Hematopoietic multipotent progenitor cell treated with erythropoietin and hydrocortisone succinate and interleukin-3 and kit ligand, for 8 days (in vitro differentiated cells): ENCODE measurements at places on chromosomes 7 and 10.

DNA sequence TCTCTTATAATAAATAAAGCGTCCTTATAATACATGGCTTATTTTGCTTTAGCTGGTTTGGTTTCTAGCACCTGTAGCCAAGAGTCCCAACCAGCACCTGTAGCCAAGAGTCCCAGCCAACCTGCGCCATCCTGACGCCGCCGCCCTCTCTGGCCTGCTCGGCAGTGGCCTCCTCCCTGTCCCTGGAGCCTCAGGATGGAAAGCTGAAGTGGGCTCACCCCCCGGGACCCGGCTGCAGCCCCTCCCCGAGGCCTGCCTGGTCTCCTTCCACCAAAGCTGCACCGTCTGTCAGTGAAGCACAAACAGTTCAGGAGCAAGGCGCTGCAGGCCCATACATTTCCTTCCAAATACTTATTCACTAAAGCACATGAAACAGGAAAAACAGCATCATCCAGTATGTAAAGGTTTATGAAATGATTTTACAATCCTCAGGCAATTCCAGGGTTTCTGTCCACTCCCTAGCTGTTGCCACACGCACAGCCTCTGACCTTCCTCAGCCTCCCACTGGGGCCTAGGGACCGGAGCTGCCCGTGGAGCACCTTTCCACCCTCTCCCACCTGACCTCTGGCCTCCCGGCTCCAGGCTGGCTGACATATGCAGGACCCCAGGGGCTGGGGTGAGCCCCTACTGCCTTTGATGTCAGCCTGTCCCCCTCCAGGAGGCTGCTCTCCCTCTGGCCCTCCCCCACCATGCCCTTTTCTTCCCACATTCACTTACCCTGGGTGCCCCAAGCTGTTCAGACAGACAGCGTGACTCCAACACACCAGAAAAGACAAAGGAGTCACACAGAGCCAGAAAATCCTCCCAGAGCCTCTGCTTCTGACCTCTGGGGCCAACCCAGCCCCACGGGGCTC, 149.6 kb upstream of the PPP2R2D start:
- DNase-seq: no peak

GRCh38 chr10:130931256-130931655, 380.3 kb downstream of the TCERG1L start:
- DNase-seq: no peak

DNA sequence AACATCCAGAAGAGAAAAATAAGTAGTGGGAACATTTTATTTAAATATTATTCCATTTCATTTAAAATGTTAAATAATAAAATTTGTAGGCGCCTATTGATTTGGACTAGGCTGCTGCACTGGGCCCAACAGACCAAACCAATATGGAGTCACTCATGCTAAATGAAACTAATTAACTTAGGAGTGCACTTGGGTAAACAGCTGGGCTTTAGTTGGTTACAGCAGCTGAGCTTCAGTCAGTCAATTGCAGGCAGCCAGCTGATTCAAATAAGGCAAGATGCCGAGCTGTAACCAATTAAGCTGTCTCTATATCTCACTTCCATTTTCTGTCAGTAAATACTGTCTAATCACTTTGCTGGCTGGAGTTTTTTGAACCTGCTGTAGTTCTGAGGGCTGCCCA, 102.1 kb upstream of the WDR11 start:
- no peak for DNase-seq

DNA sequence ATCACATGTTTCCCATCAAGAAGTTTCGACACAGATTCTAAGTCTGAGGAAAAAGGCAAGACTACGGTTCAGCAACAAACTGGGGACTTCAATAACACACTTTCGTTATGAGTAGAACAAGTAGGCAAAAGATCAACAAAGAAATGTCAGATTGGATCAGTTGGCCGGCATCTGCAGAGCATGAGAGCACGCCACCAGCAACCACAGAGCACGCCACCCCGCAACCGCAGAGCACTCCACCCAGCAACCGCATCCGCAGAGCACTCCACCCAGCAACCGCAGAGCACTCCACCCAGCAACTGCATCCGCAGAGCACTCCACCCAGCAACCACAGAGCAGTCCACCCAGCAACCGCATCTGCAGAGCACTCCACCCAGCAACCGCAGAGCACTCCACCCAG, 89.7 kb upstream of the FAM20C start:
- DNase-seq: no peak

DNA sequence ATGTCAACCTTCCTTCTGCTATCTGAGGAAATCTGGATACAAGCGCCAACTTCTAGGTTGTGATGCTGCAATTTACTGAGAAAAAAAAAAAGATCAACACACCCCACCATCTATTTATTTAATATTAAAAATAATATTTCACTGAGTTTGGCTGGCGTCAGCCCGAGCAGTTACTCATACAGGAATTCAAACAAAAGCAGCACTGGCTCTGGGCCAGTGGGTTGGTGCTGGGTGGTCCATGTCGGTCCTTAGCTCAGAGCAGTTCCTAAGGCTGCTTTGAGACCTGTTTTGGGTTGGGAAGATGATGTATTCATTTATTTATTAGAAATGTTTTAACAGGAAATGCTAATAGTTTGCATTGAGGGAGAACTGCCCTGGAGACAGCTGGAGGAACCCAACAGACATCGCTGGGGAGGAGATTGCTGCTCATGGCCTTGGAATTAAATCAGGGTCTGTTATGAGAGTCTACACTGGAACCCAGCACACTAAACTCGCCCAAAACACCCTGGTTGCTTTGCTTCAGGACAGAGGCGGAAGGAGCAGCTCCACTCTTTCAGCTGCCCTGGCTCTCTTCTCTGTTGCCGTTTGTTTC, 36.3 kb upstream of the GOT1 start:
- DNase-seq: no peak

DNA sequence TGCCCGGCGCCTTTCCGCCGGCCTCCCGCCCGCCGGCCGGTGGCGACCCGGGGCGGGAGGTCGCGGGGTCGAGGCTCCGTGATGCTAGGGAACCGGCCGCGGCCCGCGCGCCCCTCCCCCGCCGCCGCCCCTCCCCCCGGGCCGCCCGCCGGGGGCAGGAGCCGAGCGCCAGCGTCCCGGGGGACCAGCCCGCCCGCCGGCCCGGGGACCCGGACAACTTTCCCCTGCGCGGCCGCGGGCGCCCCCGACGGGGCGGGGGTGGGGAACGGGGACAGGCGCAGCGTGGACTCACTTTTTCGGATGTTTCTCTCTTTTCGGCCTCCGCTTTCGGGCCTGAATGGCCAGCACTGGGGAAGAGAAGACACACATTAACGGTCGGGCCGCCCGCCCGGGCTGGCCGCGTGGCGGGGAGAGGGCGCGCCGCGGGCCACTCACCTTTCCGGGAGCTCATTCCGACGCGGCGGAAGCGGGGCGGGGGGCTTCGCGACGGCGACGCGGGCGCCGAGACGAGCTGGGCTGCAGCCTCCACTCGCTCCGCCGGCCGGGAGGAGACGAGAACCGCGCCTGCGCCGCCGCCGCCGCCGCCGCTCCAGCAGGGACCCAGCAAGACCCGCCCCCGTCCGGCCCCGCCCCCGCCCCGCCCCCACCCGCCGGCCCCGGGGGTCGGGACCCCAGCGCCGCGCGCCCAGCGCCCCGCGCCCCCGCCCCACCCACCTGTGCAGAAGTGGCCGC, at the start of gene SRPK2:
Gene SRPK2 (minus strand): TSS at position 566 of the 732 bp plus-strand sequence.
- peak; percentile 65 for DNase-seq

DNA sequence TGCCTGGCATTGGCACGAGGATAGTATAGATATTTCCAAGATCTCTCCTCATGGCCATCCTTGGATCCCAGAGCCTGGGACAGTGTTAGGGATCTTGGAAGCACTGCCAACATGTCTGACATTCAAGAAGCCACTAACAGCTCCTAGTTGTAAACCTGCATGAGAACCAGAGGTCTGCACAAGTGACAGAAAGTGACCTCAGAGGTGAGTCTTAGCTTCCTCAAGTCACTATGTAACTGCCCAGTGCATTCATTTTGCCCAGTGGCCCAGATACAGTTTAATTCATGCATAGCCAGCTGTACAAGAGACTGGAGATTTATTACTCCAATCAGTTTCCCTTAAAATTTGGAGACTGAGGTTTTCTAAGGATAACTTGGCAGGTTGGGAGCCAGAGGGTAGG, 16.7 kb downstream of the SUGCT start:
- DNase-seq: no peak

GRCh38 chr10:24756283-24756682, 32.6 kb upstream of the ARHGAP21 start:
- DNase-seq: no peak

DNA sequence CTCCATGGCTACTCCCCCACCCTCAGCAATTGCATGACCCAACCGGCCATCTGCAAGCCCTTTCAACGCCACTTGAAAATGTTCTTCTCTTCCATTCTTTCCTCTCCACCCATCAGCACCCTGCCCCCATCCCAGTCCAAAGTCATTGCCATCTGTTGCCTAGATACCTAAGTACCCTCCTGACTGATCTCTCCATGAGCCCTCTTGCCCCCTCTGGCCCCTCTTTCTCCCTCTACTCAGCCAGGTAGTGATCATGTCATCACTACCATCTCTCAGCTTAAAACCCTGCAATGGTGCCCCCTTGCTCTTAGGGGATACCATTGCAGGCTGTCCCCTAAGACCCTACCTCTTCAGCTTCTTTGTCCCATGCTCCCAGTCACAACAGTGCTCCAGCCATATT, 30.5 kb upstream of the BTRC start:
- no peak for DNase-seq

DNA sequence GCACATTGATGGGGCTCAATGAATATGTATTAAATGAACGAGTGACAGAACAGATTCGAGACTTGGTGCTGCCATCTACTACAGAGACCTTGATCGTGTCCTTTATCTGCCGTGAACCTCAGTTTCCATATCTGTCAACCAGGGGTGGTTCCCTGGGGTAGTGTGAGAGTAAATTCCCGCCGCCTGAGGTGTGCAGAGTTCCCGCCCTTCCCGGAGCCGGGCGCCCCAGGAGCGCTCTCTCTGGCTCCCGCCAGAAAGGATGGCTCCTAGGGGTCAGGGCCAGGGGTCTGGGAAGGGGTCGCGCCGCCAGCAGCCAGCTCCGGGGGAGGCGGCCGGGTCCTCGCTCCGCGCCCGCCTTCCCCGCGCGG, 333 bp upstream of the PLCE1 start:
- DNase-seq: peak; percentile 1

GRCh38 chr7:142355328-142355727, 97.5 kb upstream of the PRSS58 start:
- DNase-seq: no peak

GRCh38 chr7:48101968-48102367, 12.9 kb downstream of the UPP1 start:
- no peak for DNase-seq

GRCh38 chr7:732094-732541, 5.0 kb upstream of the PRKAR1B start:
- peak; percentile 46 for DNase-seq

GRCh38 chr7:11988186-11988585, 156.2 kb upstream of the THSD7A start:
- DNase-seq: no peak

DNA sequence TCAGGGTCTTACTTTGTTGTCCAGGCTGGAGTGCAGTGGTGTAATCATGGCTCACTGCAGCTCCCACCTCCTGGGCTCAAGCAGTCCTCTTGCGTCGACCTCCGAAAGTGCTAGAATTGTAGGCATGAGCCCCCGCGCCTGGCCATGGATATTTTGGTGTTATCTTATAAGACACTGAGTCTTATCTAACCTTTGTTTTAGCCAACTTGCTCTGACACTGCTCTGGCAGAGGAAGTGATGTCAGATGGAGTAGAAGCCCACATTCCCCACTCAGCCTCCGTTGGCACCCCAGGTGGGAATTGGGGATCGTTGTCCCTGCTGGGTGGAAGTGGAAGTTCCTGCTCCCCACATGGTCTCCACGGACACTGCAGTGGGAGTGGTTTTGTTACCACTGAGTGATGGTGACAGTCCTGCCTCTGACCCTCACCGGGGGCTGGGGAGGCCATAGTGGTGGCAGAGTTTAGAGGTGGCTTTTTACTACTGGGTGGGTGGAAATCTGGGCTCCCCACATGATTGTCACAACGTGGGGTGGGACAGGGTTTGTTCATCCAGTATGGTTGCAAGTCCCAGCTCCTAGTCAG, 98.9 kb downstream of the ANKRD61 start:
- DNase-seq: peak; percentile 44

- DNase-seq: no peak
These were observed 19.7 kb upstream of the NKX6-2 start for GRCh38 chr10:132805599-132805998.

DNA sequence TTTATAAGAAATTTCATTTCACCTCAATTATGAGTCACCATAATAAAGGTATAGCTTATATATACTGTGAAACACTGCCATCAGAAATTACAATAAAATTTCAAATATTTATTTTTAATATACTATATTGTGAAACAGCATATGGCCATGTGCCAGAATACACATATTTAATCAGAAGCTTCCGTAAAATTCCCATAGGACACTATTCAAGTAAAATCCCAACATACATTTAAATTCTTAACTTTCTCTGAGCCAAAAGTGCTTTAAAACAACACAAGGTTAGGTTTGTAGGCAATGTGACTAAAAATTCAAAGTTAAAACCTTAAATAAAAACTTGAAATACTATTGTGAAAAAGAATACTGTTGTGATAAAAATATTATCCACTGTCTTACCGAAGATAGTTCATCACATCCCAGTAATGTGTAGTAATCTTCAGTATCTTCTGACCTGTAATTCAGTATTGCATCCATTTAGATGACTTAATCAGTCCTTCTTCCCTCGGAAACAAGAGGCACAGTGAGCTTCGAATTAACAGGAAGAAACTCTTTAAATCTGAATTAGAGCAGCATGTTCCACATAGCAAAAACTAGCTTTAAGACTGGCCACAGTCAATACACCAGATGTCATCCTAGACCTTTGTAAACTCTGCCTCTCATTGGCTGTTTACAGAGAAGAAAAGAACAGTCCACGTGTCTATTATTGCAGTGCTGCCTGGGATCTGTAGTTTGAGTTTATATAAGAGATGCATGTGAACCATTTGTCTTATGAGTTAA, at the start of gene DNAJC12:
Gene DNAJC12 (minus strand): TSS at position 648 of the 774 bp plus-strand sequence. CDS start 177 bp downstream, at position 471.
- peak; percentile 78 for DNase-seq

DNA sequence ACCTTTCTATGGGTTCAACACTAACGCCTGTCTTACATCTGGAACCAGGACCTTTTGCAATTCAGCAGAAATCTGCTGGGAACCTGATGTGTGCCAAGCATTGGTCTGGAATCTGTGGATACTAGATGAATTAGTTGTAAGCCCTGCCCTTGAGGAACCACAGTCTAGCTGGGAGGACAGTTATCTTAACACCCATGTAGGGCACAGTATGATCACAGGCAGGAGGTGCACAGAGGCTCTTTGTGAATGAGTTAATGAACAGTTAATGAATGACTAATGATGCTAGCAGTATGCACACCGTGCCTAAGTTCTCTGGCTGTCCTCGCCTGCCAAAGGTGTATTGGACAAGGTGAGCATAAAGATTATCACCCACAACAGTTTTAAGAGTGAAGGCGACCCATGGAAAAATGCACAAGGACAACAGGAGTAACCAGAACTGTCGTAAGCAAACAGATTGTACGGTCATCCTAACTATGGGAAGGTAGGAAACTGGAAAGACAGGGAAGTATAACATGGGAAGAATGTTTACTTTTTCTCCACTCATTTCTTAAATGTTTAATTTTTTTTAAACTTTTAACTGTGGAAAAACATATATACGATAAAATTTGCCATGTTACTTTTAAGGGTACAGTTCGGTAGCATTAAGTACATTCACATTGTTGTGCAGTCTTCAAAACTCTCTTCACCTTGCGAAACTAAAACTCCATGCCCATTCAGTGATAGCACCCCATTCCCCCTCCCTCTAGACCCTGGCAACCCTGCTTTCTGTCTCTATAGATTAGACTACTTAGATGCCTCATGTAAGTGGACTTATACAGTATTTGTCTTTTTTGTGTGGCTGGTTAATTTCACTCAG, 139.9 kb downstream of the CXCL12 start:
- no peak for DNase-seq
